ENCODE measurements at places on chromosomes 2 and 18.

- DNase-seq, result no peak
Observed at GRCh38 chr18:66193394-66193793, 410.5 kb downstream of the CDH19 start.

DNA sequence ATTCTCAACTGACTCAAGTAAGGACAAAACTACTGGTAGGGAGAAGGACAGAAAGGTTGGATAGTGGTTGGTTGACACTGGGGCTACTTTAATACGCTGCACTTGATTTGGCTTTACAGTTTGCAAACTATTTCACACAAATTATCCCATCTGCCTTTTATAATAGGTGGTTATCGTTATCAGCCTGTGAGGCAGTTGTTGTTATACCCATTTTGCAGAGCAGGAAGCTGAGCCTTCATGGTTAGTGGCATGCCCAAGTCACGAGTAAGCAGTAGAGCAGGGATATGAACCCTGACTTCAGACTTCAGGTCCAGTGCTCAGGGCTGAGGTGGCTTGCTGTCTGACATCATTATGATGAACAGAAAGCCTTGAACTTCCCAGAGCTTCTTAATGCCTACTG lies 5.3 kb downstream of the CTIF start:
- no peak for DNase-seq

- DNase-seq, result no peak
Observed at GRCh38 chr2:65626831-65627230, 194.4 kb upstream of the SPRED2 start.

DNA sequence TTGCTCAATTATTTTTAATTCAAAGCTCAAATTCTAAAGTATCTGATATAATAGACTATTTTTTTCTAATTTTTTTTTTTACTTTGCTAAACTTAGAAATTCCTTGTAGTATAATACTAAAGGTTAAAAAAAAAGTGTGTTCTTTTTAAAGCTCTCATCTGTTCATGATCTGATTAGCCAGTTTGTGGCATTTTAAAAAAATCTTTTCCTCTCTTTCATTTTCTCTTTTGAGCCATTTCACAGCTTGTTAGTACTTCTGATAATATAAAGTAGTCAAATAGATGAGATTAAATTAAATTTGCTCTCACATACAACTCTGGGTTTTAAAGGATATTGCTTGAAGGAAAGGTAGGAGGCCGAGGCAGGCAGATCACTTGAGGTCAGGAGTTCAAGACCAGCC lies 40.7 kb upstream of the NEMP2 start:
- DNase-seq, result no peak

GRCh38 chr2:102336502-102336945 lies 19.1 kb upstream of the IL18R1 start:
- DNase-seq, result no peak

DNA sequence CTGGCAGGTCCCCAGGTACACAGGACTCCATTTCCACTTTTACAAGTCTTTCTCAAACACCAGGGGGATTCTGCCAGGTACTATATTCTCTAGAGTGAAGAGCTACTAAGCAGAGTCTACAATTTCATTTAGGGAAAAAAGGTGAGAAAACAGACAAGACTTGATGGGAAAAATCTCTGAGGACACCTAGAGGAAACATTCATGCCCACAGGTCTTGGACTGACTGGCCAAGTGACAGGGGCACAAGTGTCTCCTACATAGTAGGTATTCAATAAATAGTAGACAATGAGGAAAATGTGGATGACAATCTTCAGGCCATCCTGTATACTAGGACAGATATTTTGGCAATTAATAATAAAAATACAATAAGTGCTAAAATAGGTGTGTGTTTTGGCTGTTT lies 228.6 kb downstream of the CLIP4 start:
- no peak for DNase-seq
